SK-N-SH (cell line): ENCODE measurements at places on chromosomes 7 and 10.
A peak's percentile ranks its signal among the peaks of the same experiment; 100 is the strongest.

DNA sequence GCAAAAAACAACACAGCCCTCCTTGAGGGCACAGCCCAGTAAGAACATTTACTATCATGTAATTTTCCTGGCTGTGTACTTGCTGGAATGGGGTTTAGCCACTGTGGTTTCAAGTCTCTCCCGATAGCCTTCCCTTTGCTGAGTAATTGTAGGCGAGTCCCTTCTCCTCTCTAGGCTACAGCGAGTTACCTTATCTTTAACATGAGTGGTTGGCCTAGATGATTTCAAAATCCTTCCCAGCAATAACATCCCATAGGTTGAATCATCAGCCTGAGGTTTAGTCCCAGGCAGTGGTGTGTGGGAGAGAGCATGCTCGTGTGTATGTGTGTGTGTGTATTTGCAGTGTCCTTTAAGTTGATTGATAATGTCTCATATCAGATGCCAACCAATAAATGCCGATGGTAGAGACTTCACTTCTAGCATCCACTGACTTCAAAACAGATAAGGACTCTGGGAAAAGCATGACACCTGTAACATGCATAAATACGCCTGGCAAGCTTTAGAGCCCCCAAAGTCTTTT lies 142.9 kb upstream of the ZMIZ1 start:
- DNase-seq = no peak

- DNase-seq = no peak
Observed at GRCh38 chr10:48470893-48471805, 133.7 kb downstream of the ARHGAP22 start.

- no peak for DNase-seq
Observed at GRCh38 chr10:38159004-38159403, 64.9 kb downstream of the ZNF37A start.

DNA sequence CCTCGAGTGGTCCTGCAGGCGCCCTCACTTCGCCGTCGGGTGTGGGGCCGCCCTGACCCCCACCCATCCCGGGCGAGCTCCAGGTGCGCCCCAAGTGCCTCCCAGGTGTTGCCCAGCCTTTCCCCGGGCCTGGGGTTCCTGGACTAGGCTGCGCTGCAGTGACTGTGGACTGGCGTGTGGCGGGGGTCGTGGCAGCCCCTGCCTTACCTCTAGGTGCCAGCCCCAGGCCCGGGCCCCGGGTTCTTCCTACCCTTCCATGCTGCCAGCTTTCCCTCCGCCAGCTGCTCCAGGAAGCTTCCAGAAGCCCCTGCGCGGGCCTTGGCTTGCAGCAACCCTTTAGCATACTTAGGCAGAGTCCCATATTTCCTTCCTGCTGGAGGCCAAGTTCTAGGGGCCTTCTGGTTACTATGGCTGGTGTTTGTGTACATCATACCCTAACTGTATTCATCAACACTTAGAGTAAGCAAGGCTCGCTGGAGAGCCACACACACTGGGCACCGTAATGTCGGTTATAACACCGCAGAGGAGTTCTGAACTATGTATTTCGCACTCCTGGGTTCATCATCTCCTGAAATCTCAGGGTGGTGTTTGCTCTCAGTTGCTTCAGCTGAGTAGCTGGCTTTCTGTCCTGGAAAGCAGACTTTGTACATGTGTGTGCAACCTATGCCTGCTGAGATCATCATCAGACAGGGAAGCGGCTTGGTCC lies 471 bp downstream of the MGMT start:
- DNase-seq = no peak

DNA sequence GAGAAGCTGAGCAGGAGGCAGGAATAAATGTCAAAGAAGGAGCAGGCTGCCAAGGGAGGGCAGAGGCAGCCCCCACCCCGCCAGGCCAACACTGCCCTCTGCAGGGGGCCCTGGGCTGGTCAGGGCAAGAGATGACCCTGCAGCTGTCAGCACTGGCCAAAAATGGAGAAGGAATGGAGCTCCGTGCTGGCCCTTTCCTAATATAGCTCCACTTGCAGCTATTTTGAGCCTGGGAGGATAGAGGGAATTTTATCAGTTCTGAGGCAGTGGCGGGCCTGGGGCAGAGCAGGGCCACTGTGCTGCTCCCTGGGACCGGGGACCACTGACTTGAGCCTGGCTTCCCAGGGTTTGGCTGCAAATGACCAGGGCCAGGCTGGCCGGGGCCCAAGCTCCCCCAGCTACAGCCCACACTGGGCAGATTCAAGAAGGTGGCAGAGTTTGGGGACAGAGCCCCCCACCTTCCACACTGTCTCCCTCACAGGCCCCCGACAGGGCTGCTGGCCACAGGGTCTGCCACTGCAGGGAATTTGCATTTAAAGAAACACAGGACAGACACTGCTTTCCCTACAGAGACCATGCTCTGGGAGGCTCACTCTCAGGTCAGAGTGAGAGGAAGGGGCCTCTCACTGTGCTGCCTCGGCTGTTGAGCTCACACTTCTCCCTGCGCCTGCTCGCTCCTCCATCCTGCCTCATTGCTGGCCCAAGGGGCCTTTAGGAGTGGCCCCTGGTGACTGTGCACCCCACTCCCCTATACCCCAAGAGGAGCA lies 16.2 kb downstream of the LDB3 start:
- peak; percentile 74 for DNase-seq

DNA sequence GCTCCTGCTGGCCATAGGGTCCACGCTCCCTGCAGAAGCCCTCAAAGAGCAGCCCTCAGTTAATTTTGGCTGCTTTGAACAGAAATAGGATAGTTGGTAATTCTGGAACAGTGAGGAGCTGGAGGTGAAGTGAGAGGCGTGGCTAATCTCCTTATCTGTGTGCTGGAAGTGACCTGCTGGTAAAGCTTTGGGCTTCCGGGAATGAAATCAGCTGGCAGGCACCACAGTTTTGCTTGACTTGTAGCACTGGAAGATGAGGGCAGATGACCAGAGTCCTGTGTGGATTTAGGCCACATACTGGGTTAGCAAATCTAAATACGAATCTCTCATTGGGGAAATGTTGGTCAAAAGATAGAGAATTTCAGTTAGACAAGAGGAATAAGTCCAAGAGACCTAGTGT lies 10.2 kb downstream of the ATP6V0E2 start:
- no peak for DNase-seq

DNA sequence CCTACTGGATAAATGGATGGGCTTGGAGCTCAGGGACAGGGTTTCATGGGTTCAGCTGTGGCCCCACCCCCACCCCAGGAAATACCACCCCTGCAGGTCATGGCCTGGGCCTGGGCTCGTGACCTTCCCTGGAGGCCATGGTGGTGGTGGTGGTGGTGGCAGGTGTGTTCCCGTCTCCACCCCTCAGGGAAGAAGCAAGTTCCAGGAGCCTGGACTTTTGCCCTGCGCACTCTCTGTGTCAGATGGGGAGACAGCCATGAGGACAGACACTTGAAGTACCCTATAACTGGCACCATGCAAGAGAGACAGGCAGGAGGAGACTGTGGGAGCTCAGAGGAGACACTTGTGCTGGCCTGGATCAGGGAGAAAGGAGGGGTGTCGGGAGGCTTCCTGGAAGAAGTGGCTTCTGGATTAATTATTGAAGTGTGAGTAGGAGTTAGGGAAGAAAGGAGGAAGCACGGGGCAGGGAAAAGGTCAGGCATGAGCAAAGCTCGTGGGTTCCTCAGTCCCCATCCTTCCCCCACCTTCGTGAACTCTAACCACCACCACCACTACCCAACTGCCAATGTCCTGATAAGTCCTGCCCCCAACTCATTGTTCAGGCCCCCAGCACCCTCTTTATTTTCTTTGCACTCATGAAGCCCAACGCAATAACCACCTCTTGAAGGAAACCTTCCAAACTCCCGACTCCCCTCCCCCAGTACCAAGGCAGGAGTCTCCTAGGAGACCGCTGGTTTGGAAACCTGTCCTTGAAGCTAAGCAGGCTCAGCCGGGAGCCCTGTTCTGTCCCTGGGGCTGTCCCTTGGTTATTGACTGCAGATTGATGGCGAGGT lies 8.9 kb downstream of the SH2B2 start:
- no peak for DNase-seq

GRCh38 chr10:29470355-29470705 lies 164.4 kb downstream of the SVIL start:
- DNase-seq = peak; percentile 52

GRCh38 chr10:103808780-103809179 lies 46.6 kb downstream of the SH3PXD2A start:
- DNase-seq = no peak

- DNase-seq = no peak
Observed at GRCh38 chr10:72367301-72367960, 12.7 kb upstream of the DNAJB12 start.

- no peak for DNase-seq
Observed at GRCh38 chr10:110151467-110151866, 55.9 kb upstream of the MXI1 start.
